ENCODE measurements at places on chromosomes 1 and 21.

- H3K27me3 ChIP-seq, result peaks cover 34% of the 10 kb centered on the region
- DNase-seq, result peak; percentile 70
- no peaks in the 10 kb centered on the region for H3K36me3 ChIP-seq
- peak overlapping the region; percentile 70 for H3K4me3 ChIP-seq
- no peak overlapping the region for H3K27ac ChIP-seq
Observed at GRCh38 chr1:5509664-5510452, 482.4 kb downstream of the NPHP4 start.

DNA sequence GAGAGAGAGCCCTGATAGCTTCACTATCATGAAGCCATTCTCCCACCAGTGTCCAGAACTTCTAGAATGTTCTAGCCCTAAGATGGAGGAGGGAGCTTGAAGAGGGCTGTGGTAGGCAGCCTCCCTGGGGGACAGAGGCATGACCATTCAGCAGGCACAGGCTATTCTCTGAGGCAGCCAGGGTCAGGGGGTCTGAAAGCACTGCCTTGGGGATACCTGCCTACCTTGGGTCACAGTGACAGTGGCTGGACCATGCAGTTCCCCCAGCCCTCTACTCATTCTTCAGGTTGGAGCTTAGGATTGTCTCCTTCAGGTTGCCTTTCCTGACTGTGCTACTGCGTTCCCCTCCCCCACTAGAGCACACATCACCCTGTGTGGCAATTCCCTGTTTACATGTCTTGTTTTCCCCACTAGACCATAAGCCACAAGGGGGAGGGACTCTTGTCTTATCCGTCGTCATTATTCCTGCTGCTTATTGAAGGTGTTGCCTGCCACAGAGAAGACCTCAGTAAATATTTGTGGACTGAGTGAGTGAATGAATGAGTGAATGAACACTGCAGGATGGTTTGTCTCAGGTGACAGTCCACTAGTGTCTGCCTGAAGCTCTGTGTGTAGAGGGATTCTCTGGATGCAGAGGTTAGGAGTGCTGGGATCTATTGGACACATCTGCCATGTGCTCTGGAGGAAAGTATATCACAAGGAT lies 5.2 kb downstream of the ZDHHC18 start:
- H3K4me1 ChIP-seq, result peaks cover 71% of the 10 kb centered on the region
- H3K4me3 ChIP-seq, result peak overlapping the region; percentile 68
- DNase-seq, result no peak
- H3K27ac ChIP-seq, result peak overlapping the region; percentile 100
- H3K36me3 ChIP-seq, result peaks cover 14% of the 10 kb centered on the region

GRCh38 chr1:82059959-82060358 lies 259.2 kb downstream of the ADGRL2 start:
- no peaks in the 10 kb centered on the region for H3K4me1 ChIP-seq
- no peak overlapping the region for H3K27ac ChIP-seq
- H3K27me3 ChIP-seq, result no peaks in the 10 kb centered on the region
- DNase-seq, result no peak
- no peak overlapping the region for H3K4me3 ChIP-seq
- no peaks in the 10 kb centered on the region for H3K36me3 ChIP-seq

GRCh38 chr1:100735244-100735643 lies 15.7 kb downstream of the VCAM1 start:
- no peak overlapping the region for H3K27ac ChIP-seq
- no peak for DNase-seq
- no peaks in the 10 kb centered on the region for H3K4me1 ChIP-seq
- no peaks in the 10 kb centered on the region for H3K36me3 ChIP-seq

DNA sequence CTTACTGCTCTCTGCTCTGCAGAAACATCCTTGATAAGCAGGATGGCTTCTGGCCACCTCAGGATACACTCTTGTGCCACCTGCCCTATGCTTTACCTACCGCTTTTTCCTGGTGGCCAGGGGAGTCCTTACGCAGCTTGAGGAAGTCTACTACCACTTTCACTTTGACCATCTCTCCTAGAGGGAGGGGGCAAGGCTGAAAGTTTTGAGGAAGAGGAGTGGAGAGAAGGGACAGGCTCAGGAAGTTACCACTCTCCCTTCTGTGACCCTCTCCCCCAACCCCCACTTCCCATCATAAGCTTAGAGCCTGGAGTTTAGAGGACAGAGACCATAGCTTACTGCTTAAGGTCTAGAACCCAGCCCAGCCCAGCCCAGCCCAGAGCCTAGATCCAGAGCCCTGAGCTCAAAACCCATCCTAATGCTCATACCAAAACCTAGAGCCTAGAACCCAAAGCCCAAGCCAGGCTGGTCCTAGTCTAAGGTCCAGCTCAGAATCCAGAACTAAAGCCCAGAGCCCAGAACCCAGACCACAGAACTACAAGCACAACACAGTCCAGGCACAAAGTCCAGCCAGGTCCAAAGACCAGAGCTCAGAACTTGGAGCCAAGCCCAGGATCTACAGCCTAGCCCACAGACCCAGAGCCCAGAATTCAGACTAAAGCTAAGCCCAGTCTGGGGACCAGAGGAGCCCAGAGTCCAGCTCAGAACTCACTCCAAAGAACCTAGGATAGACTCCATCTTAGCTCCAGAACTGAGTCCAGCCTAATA lies 18.0 kb upstream of the MFSD2A start:
- no peak overlapping the region for H3K27ac ChIP-seq
- no peak for DNase-seq
- peaks cover 8% of the 10 kb centered on the region for H3K27me3 ChIP-seq
- H3K4me3 ChIP-seq, result no peak overlapping the region

- no peaks in the 10 kb centered on the region for H3K27me3 ChIP-seq
- H3K4me1 ChIP-seq, result peaks cover 21% of the 10 kb centered on the region
- peak overlapping the region; percentile 21 for H3K27ac ChIP-seq
- DNase-seq, result no peak
- H3K4me3 ChIP-seq, result no peak overlapping the region
Observed at GRCh38 chr1:25008192-25008485, 78.1 kb upstream of the RUNX3 start.

DNA sequence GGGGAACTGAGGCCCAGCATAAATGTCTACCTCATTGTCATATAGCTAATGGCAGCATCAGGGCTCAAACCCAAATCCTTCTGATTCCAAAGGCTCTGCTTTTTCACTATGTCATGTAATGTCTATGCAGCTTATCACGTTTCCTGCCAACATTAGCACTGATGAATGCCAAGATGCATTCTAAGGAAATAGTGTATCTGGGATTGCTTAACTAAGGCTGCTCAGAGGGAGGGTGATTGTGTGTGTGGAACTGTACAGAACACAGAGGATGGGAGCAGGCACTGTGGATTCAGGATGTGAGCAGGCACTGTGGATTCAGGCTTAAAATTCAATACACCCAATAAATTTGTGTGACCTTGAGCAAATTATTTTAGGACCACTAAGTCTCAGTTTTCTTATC lies 456.4 kb upstream of the DEPDC1 start:
- no peak overlapping the region for H3K27ac ChIP-seq
- no peak for DNase-seq
- no peak overlapping the region for H3K4me3 ChIP-seq
- no peaks in the 10 kb centered on the region for H3K36me3 ChIP-seq

- H3K4me1 ChIP-seq, result peaks cover 4% of the 10 kb centered on the region
- H3K27ac ChIP-seq, result no peak overlapping the region
- H3K4me3 ChIP-seq, result no peak overlapping the region
- H3K27me3 ChIP-seq, result peaks cover 63% of the 10 kb centered on the region
Observed at GRCh38 chr1:110522560-110522959, 3.6 kb upstream of the KCNA10 start.

- no peak for DNase-seq
- no peak overlapping the region for H3K27ac ChIP-seq
- no peak overlapping the region for H3K4me3 ChIP-seq
- no peaks in the 10 kb centered on the region for H3K36me3 ChIP-seq
- H3K4me1 ChIP-seq, result peaks cover 23% of the 10 kb centered on the region
Observed at GRCh38 chr1:182143825-182144645, 82.5 kb upstream of the ZNF648 start.

GRCh38 chr1:118257946-118258345 lies 72.9 kb upstream of the SPAG17 start:
- no peak for DNase-seq
- no peaks in the 10 kb centered on the region for H3K36me3 ChIP-seq
- H3K4me1 ChIP-seq, result no peaks in the 10 kb centered on the region
- no peak overlapping the region for H3K4me3 ChIP-seq
- H3K27me3 ChIP-seq, result peaks cover 5% of the 10 kb centered on the region
- H3K27ac ChIP-seq, result no peak overlapping the region

DNA sequence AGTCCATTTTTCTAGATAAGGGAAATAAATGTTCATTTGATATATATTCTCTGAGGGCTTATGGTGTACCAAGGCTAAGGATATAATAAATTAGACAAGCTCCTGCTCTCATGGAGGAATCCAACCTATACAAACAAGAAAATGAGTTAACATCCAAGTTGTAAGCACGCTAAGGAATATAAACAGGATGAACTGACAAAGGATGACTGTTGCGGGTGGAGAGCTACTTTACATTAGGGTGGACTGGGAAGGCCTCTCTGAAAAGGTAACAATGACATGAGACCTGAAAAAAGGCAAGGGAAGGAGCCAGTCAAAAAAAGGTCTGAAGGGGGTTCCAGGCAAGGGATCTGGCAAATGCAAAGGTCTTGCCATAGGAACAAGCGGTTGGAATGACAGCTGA lies 3.1 kb downstream of the BCAR3 start:
- H3K27ac ChIP-seq, result no peak overlapping the region
- peaks cover 69% of the 10 kb centered on the region for H3K27me3 ChIP-seq
- H3K4me3 ChIP-seq, result no peak overlapping the region
- no peak for DNase-seq
- peaks cover 14% of the 10 kb centered on the region for H3K36me3 ChIP-seq

GRCh38 chr1:116943438-116943837 lies 33.7 kb downstream of the PTGFRN start:
- no peaks in the 10 kb centered on the region for H3K36me3 ChIP-seq
- no peak overlapping the region for H3K27ac ChIP-seq
- DNase-seq, result no peak
- H3K4me3 ChIP-seq, result no peak overlapping the region
- H3K27me3 ChIP-seq, result no peaks in the 10 kb centered on the region

DNA sequence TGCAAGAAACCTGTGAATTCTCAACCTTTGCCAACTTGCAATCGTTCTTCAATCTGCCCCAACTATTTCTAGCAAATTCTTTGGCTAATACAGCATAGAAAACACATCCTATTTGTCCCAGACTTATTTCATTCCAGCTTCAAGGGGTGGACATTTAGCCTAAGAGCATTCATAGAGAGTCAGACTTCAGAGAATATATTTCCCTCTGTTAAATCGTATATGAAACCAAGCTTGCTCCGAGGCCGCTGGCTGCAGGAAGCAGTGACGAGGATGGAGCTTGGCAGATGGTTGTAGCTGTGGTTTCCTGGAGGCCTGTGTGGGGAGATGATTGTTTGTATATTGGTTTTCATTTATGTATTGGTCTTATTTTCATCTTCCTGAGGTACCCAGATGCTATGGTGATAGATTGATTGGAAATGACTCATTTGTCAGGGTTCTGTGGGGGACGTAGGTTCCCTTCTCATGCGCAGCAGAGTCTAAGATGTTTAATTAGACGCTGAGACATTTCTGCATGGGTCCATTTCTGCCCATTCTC lies 26.1 kb downstream of the MAN1C1 start:
- no peaks in the 10 kb centered on the region for H3K27me3 ChIP-seq
- peak overlapping the region; percentile 96 for H3K27ac ChIP-seq

DNA sequence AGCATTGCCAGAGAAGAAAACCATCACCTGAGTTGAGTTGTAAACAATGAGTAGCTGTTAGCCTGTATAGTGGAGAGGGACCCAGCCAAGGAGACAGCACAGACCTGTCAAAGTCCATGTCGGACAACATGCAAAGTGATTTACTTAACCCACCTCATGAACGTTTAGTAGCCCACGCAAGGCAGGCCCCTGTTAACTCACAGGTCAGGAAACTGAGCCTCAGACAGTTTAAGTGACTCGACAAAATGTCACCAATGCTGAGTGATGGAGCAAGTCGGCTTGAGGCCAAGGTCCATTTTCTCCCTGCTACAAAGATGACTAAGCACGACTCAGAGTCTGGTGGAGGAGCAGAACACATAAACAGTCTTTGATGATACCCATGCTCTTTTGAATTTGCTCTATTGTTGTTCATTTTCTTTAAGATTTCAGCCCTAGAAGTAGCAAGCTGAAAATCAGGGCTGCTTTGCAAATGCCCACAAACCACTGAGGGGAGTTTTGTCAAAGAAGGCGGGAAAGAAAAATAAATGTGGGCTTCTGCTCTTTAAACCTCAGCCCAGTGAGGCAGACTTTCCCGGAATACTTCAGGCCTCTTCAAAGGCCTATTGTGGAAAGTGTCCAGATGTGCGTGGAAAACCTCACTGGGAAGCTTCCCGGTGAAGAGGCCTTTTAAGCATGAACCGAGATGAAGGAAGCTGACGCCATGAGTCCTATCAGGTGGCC lies 83.8 kb upstream of the HOOK1 start:
- no peaks in the 10 kb centered on the region for H3K27me3 ChIP-seq
- no peak for DNase-seq
- peaks cover 8% of the 10 kb centered on the region for H3K4me1 ChIP-seq
- H3K27ac ChIP-seq, result no peak overlapping the region

GRCh38 chr1:74858136-74858535 lies 125.2 kb downstream of the TYW3 start:
- H3K4me1 ChIP-seq, result no peaks in the 10 kb centered on the region
- H3K27ac ChIP-seq, result no peak overlapping the region
- no peak overlapping the region for H3K4me3 ChIP-seq
- no peaks in the 10 kb centered on the region for H3K36me3 ChIP-seq
- DNase-seq, result no peak
- no peaks in the 10 kb centered on the region for H3K27me3 ChIP-seq

- peak overlapping the region; percentile 94 for H3K27ac ChIP-seq
- H3K4me1 ChIP-seq, result peaks cover 23% of the 10 kb centered on the region
- no peaks in the 10 kb centered on the region for H3K27me3 ChIP-seq
- no peak for DNase-seq
- H3K4me3 ChIP-seq, result peak overlapping the region; percentile 82
Observed at GRCh38 chr1:234986750-234987414, 141.8 kb downstream of the TOMM20 start.

DNA sequence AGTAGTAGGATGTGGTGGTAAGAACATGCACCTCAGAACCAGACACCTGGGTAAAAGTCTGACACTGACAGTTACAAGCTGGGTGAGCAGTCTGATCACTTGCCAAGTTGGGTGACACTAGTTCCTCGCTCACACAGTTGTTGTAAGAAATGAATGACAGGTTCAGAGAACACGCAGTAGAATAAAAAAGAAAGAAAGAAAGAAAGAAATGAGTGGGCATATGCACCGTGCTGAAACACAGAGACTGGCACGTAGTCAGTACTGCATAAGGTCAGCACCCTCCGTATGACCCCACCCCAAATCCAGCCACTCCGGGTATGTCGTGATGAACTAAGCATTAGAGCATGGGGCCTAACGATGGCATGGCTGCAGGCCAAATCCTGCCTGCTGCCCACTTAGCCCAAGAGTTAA lies 90.6 kb downstream of the GLUL start:
- peaks cover 5% of the 10 kb centered on the region for H3K4me1 ChIP-seq
- H3K27ac ChIP-seq, result no peak overlapping the region
- H3K36me3 ChIP-seq, result no peaks in the 10 kb centered on the region
- no peak overlapping the region for H3K4me3 ChIP-seq
- no peak for DNase-seq
- peaks cover 9% of the 10 kb centered on the region for H3K27me3 ChIP-seq

GRCh38 chr1:94126651-94127050 lies 5.7 kb upstream of the ABCA4 start:
- no peak overlapping the region for H3K4me3 ChIP-seq
- H3K4me1 ChIP-seq, result no peaks in the 10 kb centered on the region
- no peak overlapping the region for H3K27ac ChIP-seq
- peaks cover 20% of the 10 kb centered on the region for H3K27me3 ChIP-seq
- no peaks in the 10 kb centered on the region for H3K36me3 ChIP-seq
- no peak for DNase-seq

All from T-helper 17 cell (primary cell).